ENCODE measurements at places on chromosomes 13 and 19. TPM values are rescaled to one million over a fixed set of nuclear protein-coding genes. Genes with fewer than 3 reads are reported as not detected.

- no peak for DNase-seq
These were observed 21.7 kb downstream of the ZIC5 start for GRCh38 chr13:99949679-99950413.

DNA sequence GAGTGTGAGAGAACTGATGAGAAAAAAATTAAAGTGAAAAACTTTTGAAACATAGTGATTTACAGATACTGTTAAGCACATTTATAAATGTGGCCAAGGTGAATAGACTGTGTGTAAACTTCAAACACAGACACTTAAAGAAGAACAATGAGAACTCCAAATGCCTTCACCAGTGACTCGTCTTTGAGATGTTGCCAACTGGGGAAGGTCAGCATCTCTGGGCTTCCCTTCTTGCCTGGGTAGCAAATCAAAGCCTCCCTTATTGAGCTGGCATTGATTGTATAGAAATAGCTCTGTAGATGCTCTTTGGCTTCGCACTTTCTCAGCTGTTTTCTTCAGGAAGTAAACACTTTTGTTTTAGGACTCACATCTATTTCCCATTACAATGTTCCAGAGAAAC is 177.3 kb upstream of the SGCG start:
- DNase-seq, result no peak

- DNase-seq, result no peak
These were observed 5.2 kb downstream of the PRX start for GRCh38 chr19:40407714-40408597.

DNA sequence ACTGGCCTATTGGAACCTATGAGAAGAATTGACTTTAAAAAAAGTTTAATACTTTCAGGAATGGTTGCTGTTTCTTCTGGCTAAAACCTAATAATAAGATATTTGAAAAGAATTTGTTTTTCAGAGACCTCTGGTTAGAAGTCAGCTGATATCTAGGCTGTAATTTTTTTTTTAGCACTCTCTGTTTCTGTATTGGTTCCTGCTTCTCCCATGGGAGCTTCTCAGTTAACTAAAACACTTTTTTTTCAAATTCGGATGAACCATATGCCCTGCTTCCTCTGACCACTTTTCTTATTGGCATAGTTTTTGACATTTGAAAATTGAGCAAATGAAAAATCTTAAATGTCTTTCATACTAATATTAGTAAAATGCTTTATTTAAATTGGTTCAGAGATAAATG is 163.5 kb upstream of the SLC10A2 start:
- no peak for DNase-seq

DNA sequence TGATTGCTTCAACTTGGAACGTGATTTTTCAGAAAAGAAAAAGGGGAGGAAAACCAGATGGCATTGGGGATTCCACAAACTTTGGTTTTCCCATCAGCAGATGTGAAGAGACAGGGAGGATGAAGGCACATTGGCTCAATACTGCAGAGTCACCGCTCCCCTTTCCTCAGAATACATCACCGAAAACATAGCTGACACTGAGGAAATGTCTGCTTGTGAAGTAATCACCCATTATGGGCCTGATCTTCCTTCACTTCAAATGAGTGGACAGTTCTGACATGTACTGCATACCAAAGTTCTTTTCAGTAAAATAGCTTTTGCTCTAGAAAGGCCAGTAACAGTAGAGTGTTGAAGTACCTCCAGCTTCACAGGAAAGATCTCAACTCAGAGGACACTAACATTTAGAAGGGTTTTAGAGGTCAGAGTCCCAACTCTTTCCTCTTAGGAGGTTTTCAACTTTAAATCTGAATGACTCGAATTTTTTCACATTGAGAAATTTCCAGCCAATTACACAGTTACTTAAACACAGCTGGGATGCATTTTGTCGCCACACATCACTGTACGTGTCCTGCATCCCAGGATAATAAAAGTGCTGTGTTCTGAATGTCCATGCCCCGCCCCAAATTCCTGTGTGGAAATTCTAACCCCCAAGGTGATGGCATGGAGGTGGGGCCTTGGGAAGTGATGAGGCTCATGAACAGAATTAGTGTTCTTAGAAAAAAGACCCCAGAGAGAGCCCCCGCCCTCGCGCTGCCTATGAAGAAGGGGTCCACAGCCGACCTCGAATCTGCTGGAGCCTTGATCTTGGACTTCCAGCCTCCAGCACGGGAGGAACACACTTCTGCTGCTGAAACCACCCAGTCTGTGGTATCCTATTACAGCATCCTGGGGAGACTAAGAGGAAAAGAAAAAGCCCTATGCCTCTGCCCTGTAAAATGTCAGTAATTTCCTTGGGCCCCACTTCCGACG is 77.7 kb downstream of the COL4A1 start:
- DNase-seq, result no peak

GRCh38 chr13:33352041-33352440 is 66.5 kb upstream of the STARD13 start:
- no peak for DNase-seq

- DNase-seq, result peak; percentile 83
These were observed 870 bp downstream of the ZNF44 start for GRCh38 chr19:12293777-12294248.

- DNase-seq, result peak; percentile 96
These were observed 5.9 kb upstream of the GDF15 start for GRCh38 chr19:18379803-18380747.

- DNase-seq, result no peak
These were observed 12.7 kb downstream of the ZNF574 start for GRCh38 chr19:42088471-42089190.

DNA sequence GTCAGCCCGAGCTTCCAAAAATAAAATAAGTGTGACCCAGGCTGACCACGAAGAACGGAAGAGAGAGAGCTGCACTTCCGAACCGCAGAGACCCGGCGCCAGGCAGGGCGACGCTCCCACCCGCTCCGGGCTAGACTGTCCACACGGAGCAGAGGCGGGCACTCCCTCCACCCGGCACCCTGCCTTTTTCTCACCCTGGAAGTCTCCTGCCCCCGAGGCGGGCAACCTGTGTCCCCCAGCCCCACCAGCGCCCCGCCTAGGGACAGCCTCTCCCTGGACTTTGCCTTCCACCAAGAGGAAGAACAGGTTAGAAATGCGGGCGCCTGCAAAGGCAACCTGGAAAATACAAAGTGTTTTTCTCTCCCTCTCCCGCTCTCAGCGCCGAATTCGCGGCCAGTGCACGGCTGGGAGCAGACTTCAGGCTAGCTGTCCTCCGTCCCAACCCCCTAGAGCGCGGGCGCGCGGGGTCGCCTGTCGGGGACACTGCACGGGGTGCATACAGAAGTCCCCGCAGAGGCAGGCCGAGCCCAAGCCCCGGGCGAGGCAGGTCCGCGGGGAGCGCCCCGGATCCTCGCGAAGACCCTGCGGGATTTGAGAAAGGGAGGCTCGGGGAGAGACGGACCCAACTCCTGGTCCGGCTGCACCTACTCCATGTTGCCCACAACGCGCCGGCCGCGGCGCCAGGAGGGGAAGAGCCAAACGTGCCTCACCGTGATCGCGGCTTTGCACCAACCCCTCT is 845 bp downstream of the SPRY2 start:
- DNase-seq, result peak; percentile 64

- no peak for DNase-seq
These were observed 40.8 kb upstream of the F7 start for GRCh38 chr13:113064534-113065405.

DNA sequence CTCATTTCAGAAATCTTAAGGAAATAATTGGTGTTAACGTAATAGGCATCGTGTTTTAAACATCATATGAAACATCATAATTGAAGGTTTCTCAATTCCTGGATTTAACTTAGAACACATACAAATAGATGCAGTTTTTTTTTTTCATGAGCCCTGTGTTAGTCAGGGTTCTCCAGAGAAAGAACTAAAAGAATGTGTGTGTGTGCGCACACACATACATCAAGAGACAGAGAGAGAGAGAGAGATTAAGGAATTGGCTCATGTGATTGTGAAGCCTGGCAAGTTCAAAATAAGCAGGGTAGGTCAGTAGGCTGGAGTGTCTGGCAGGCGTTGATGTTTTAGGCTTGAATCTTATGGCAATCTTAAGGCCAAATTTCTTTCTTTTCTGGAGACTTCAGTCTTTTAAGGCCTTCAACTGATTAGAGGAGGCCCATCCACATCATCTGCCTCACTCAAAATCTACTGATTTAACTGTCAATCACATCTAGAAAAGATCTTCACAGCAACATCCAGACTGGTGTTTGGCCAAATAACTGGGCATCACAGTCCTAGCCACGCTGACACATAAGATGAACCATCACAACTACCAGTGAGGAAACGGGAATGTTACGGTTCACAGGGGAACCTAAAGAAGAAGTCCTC is 25.2 kb downstream of the SPATA13 start:
- no peak for DNase-seq

GRCh38 chr19:36373638-36374156 is 5.3 kb downstream of the ZFP14 start:
- no peak for DNase-seq

DNA sequence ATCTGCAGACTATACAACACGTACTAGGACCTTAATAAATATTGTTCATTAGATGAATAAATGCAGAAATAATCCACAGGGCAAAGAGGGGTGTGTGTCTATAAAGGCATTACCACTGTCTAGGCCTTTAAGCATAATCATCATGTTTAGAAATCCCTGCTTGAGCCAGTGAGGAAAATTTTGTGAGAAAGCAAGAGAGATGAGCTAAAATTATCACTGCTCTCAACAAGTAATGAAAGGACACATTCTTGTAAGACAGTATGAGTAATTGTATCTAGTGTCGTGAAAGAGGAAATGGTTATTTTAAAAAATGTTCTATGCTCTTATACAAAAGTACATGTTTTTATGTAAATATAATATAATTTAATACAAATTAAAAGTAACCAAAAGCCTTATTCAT is 1699.4 kb downstream of the PCDH9 start:
- DNase-seq, result no peak

DNA sequence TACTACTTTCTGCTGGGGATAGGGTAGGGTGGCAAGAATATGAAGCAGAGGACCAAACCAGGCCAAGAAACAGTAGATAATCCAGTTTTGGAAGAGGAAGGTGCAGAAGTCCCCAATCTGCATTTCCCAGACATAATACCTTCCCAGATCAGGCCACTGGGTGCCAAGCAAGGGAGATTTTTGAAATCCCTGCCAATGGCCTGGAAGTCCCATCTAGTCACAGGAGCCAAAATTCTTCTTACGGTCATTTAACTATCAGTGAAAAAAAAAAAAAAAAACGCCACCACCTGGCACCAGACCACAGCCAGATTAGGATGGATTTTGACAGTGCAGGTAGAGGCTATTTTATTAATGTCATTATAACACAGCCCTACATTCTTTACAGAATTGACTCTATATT is 57.8 kb downstream of the ZC3H13 start:
- no peak for DNase-seq

DNA sequence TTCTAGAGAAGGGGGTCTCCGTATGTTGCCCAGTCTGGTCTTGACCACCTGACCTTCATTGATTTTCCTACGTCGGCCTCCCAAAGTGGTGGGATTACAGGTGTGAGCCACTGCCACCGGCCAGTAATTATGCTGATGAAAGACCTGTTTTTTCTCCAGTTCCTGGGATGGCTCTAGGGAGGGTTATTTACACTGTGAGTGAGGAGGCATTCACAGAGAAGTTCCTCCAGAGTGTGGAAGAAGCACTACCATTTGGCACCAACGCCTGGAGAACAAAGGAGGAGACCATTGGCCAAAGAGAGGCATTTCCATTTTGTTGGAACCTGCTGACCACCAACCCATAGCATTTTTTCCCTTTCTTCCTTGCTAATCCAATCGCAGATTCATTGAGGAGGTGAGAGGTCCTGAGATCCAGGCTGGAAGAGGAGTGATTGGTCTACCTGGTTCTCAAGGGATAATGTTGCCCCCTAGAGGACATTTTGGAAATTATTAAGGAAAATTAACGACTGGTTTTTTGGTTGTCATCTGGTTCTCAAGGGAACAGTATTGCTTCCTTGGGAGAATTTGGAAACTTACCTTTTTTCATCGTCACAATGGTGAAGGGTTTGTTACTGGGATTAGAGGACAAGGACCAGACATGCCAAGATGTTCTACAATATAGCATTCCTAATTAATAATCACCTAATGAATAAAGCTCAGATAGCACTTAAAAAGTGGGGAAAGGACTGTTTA is 5.5 kb upstream of the SAE1 start:
- no peak for DNase-seq

- no peak for DNase-seq
These were observed 72.5 kb upstream of the KCTD15 start for GRCh38 chr19:33724021-33724720.

DNA sequence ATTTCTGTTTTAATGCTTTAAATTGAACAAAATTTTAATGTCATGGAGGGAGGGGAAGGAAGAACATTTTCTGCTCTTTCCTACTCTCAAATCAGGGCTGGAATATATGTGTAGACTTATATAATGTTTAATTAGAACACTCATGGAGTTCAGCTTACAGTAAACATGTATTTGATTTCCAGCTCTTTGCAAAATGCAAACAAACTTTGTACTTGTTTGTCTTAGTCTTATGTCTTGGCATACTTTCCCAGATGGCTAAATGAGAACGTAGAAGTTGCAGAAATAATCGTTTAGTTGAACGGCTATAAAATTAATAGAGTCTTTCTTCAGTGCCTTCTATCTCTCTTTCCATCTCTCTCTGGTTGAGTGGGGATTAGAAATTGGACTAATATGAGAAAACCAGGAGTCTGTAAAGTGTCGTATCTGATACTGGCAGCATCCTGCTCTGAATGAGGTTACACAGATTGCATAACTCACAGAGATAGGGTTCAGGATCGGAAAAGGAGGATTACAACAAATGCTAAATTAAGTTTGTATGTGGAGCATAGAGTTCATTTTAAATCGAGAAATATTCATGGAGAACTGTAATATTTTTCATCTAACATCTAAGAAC is 82.3 kb downstream of the FGF9 start:
- DNase-seq, result no peak

- no peak for DNase-seq
These were observed 96.2 kb downstream of the LHFPL6 start for GRCh38 chr13:39506559-39507390.

GRCh38 chr19:18191640-18192062 is 1.4 kb upstream of the MPV17L2 start:
- no peak for DNase-seq

DNA sequence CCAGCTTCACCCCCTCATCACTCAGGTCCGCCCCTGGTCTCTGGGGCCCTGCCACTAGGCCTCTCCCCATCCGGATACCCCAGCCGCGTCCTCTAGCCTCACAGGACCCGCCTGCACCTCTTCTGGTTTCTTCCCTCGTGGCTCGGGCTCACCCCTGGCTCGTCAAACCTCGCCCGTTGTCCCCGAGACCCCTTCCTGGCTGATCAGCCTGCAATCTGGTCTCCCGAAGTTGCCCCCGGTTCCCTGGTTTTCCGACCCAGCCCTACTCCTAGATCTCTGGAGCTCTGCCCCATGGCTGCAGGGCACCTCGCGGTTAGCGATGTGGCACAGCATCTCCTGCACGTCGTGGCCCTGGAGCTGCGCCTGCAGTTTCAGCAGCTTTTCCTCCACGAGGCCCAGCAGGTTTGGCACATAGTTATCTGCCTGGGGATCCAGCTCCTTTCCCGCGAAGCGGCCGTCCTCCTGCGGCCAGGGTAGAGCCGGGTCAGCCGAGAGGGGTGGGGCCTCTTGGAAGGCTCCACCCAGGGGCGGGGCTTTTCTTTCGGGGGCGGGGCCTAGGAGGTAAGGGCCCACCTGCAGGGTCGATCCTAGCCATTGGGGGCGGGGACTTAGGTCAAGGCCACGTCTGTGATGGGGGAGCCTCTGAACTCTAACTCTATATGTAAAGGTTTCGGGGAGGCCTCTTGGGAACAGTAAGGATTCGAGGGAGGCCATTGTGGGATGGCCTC is 2.4 kb upstream of the RGL3 start:
- peak; percentile 68 for DNase-seq

Gene IRF2BP1
- 30.5 TPM for total RNA-seq

Gene OR7G1
- total RNA-seq, result not detected

Gene TMEM59L
- total RNA-seq, result 2.2 TPM

Gene ZNF69
- 6.3 TPM for total RNA-seq

Gene ZNF177
- 1.5 TPM for total RNA-seq

Gene METTL21C
- not detected for total RNA-seq

Gene OR10H5
- not detected for total RNA-seq
